ENCODE measurements at places on chromosomes 16 and 17.
A peak's percentile ranks its signal among the peaks of the same experiment; 100 is the strongest.

GRCh38 chr17:29255926-29256522, 9.4 kb downstream of the CRYBA1 start:
- no peak for DNase-seq

- DNase-seq = no peak
Measured at GRCh38 chr16:48864055-48864454, 254.1 kb upstream of the N4BP1 start.

DNA sequence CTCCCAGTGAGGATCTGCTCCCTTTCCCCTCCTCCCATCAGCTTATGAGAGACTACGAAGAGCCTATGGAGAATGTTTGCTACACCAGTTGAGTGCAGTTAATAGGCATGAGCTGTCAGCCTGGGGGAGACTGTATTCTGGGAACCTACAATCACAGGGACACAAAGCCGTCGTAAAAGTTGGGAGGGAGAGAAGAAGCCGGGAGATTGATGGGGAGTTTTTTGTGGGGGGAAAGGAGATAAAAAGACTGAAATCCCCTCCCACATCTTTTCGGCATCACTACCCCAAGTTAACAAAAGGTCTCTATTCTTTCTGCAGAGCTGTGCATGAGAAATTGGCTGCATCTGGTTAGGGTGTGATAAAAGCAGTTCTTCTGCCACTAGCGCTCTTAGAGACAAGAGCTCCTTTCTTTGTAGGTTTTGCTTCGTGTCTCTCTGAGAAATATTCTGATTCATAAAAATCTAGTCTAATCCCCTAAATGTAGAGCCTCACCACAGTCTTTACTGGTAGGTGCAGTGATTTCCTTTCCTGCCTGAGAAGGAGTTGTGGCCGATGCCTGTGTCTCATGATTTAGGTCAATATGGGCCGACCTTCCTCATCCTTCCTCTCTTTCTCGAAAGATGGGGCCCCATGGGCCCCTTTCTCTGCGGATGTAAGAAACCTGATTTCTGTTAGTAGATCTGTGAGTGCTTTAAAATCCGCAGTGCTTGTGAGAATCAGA, 77.4 kb downstream of the BPTF start:
- DNase-seq = no peak

DNA sequence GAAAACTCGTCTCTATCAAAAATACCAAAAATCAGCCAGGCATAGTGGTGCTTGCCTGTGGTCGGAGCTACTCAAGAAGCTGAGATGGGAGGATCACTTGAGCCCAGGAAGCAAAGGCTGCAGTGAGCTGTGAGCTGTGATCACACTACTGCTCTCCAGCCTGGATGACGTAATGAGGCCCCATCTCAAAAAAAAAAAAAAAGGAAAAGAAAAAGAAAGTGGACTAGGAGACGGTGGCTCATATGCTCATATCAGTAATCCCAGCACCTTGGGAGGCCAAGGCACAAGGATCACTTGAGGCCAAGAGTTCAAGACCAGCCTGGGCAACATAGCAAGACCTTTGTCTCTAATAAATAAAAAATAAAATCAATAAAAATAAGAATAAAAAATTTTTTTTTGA, 8.8 kb upstream of the SUMO2 start:
- peak; percentile 8 for DNase-seq

- DNase-seq = no peak
Measured at GRCh38 chr16:4401094-4401501, 15.3 kb downstream of the CORO7 start.

GRCh38 chr17:1376061-1376460, 24.0 kb downstream of the YWHAE start:
- DNase-seq = no peak

GRCh38 chr17:15261258-15261801, 3.8 kb downstream of the PMP22 start:
- peak; percentile 60 for DNase-seq

DNA sequence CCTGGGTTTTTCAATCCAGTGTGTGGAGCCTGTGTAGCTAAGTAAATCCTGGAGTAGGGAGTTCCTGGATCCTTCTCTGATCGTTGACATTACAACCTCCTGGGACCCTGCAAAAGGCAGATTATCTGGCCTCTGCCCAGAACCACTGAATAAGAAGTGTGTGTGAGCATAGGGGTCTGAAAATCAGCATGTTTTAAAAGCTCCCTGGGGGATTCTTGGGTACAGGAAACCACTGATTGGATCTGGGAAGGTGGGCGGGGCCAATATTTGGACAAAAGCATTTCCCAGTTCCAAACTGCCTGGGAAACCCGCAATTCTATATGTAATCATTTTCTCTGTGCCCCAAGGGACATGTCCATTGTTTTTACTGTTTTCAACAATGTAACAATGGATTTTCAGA, 27.2 kb upstream of the BEAN1 start:
- DNase-seq = no peak

- peak; percentile 68 for DNase-seq
Measured at GRCh38 chr17:7329997-7330637, 982 bp upstream of the NEURL4 start.

- no peak for DNase-seq
Measured at GRCh38 chr16:31357324-31358109, 2.5 kb downstream of the ITGAX start.

GRCh38 chr17:41467561-41467960, 375 bp upstream of the KRT32 start:
- no peak for DNase-seq

- DNase-seq = no peak
Measured at GRCh38 chr17:81996232-81996756, 18.9 kb downstream of the ASPSCR1 start.

DNA sequence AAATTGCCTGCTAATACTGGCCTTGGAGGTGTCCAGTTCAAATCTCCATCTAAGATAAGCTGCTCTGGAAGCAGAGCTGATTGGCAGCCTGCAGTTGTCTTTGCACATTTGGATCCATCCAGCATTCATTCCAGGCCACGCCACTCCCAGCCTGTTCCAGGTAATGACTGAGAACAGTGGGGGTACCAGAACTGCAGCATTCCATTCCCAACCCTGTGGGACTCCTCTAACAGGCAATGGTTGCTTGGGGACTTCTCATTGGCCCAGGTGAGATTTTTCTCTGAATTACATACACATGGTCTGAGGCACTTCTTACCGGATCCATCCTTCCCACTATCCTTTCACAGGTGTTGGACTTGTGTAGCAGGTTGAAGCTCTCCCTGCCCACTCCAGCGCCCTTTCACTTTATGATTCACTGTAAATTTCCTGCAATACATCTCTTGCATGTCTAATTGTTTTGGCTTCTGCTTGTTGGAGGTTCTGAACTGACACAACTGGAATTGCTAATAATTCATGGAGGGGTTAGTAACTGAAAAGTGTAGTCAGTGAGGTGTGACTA, 206.1 kb upstream of the ZFHX3 start:
- no peak for DNase-seq

DNA sequence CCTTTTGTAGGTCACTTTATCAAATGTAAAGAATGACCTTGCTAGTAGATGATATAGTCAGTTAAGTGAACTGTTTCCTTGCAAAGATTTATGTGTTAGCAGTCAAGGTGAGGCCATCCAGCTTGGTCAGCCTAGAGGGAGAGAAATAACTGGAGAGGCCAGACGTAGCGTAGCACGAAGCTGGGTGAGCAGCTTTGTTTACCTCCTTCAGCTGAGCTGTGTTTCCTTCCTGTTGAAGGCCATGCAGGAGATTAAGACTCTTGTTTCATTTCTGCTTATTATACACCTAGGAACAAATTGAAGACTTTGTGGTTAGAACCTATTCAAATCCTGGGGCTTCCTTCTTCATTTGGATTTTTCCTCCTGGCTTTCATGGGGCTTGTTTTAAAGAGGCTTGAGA, 267.1 kb downstream of the PHKB start:
- no peak for DNase-seq

DNA sequence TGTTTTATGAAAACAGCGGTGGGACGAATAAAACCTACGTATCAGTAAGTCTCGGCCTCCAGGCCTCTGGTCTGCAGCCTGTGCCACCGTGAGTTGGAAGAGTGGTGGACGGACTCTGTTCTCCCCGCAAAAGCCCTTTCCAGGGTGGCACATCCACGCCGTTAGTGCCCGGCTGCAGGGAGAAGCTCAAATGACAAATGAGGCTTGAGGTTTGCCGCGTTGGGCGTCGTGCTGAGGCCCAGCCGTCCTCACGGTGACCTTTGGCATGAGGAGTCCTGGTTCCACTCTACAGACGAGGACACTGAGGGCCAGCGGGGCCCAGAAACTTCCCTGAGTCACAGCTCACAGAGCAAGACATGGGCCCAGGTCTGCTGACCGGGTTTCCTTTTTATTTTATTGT, 40.2 kb downstream of the JPH3 start:
- DNase-seq = no peak

- peak; percentile 51 for DNase-seq
Measured at GRCh38 chr17:48244121-48244711, 136.7 kb downstream of the SNX11 start.

DNA sequence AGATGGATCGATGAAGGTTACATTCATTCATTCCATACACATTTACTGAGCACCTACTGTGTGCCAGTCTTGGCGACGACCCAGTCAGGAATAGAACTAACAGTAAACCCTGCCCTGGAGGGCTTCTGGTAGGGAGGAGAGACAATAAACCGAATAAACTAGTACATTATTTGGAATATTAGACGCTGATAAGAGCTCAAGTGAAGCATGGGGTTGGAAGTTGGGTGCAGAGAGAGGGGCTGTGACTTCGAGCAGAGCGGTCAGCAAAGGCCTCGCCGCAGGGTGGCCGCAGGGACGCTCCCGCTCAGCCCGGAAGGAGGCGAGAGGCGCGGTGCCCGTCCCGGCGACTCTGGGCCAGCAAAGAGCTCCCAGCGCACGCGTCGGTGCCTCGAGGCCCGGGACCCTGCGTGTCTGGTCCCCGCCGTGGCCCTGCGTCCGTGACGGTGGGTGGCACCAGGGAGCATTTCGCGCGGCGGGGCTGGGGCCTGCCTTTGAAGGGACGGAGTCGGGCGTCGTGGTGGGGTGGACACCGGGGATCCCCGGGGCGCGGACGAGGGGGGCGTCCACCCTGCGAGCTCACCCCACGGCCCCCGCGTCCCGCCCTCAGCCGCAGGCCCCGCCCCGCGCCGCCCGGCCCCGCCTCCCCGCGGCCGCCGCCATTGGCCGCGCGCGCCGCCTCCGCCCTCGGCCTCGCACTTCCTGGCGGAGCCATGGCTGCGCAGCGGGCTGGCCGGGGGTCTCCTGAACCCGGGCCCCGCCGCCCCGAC, at the start of gene KLHL36:
Gene KLHL36, plus strand, starts transcription at position 684 of the 767 bp plus-strand sequence. CDS start 2,357 bp downstream, outside the sequence.
- DNase-seq = no peak

GRCh38 chr17:48997827-48998586, 822 bp downstream of the IGF2BP1 start:
- DNase-seq = no peak

- peak; percentile 66 for DNase-seq
Measured at GRCh38 chr17:57440522-57441269, 184.4 kb downstream of the MSI2 start.

GRCh38 chr16:76204249-76204648, 73.0 kb upstream of the CNTNAP4 start:
- DNase-seq = no peak

- DNase-seq = no peak
Measured at GRCh38 chr16:477301-478157, 50.0 kb upstream of the CAPN15 start.

DNA sequence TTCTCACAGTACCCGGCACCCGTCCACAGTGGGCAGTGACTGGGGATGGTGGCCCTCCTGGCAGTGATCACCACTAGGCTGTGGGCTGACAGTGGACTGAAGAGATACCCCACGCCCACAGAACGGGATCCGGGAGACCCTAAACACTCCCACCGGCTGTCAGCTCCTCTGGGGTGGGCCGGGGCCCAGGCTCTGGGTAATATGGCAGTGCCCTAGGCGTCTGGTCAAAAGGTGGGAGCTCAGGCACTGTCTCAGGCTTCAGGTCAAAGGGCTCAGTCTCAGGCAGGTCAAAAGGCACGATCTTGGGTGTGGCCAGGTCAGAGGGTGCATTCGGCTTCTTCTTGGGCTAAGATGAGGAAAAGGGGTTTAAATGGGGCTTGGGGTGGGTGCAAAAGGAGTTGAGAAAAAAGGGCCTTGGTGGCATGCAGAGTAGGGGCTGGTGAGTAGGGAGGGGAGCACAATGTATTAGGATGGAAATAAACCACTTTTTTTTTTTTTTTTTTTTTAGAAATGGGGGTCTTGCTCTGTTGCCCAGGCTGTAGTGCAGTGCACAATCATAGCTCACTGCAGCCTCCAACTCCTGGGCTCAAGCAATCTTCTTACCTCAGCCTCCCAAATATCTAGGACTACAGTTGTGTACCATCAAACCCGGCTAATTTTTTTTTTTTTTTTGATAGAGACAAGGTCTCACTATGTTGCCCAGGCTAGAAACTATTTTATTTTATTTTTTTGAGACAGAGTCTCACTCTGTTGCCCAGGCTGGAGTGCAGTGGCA, 11.0 kb downstream of the CAVIN1 start:
- no peak for DNase-seq

GRCh38 chr17:35345926-35346771, 27.3 kb downstream of the SLFN11 start:
- DNase-seq = peak; percentile 68

GRCh38 chr16:46895399-46896313, 11.5 kb downstream of the GPT2 start:
- no peak for DNase-seq

DNA sequence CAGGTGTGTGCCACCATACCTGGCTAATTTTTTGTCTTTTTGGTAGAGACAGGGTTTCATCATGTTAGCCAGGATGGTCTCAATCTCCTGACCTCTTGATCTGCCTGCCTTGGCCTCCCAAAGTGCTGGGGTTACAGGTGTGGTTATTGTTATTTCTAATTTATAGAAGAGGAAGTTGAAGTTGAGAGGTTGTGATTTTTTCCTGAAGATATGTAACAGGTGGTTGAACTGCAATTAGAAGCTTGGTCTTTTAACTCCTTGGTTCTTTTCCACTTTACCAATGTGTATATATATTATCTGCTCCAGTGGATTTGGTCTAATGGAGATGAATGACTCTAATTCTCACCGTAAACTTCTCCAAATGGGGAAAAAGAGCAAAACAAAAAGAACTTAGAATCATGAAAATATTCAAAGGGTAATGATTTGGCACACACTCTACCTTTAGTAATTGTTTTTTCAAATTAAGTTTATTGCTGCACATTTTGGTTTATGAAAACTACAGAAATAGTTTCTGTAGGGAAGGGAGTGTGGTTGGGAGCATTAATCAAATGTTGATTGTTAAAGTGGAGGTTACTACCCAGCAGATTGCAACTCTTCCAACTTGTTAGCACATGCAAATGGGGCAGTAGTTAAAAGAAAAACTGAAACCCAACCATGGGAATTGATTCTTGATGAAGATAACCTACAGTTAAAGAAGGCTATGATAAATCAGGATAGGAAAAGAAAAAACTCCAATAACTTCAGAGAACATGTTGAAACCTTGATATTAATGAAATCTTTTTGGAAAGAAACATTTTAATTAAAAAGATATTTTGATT, 1.8 kb upstream of the KRT10 start:
- DNase-seq = no peak
